ENCODE measurements at places on chromosomes 5 and 9.

GRCh38 chr5:149439899-149440542 is 60.9 kb upstream of the IL17B start:
- DNase-seq = no peak

- no peak for DNase-seq
Observed at GRCh38 chr5:1460054-1460682, 14.9 kb upstream of the SLC6A3 start.

DNA sequence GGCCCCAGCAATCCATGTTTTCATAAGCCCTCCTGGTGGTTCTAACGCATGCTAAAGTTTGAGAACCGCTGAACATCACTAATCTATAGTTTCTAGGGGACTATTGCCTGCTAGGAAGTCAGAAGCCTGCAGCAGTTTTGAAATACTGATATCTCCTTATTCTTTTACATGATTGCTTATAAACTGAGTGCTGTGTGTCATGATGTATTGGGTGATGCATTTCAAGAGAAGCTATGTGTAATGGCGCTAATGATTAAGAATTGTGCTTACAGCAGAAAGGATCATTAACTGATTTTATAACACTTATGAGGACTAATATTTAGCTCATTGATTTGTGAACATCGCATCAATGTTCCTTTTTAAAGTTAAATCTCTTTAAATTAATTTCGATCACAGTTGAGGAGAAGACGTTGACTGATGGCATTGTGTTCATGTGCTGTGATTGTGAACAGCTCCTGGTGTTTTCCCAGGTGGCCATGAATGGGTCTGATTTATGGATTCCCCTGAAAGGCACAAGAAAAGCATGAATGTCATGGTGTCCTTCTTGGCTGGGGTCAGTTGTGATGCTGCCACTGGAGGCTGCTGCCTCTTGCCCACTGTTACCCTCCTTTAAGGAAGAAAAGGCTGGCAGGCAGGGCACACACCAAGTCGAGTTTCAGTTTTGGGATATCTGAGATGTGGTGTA is 12.0 kb upstream of the DAP start:
- DNase-seq = no peak

- DNase-seq = no peak
Observed at GRCh38 chr5:144438237-144438636, 267.6 kb downstream of the KCTD16 start.

- DNase-seq = no peak
Observed at GRCh38 chr5:91885291-91886265, 502.5 kb upstream of the ARRDC3 start.

GRCh38 chr5:89411891-89412290 is 528.9 kb upstream of the MEF2C start:
- DNase-seq = no peak

- peak; percentile 55 for DNase-seq
Observed at GRCh38 chr5:132526290-132526973, 16.9 kb downstream of the IL5 start.

GRCh38 chr5:54844266-54844665 is 141.1 kb downstream of the ESM1 start:
- no peak for DNase-seq

DNA sequence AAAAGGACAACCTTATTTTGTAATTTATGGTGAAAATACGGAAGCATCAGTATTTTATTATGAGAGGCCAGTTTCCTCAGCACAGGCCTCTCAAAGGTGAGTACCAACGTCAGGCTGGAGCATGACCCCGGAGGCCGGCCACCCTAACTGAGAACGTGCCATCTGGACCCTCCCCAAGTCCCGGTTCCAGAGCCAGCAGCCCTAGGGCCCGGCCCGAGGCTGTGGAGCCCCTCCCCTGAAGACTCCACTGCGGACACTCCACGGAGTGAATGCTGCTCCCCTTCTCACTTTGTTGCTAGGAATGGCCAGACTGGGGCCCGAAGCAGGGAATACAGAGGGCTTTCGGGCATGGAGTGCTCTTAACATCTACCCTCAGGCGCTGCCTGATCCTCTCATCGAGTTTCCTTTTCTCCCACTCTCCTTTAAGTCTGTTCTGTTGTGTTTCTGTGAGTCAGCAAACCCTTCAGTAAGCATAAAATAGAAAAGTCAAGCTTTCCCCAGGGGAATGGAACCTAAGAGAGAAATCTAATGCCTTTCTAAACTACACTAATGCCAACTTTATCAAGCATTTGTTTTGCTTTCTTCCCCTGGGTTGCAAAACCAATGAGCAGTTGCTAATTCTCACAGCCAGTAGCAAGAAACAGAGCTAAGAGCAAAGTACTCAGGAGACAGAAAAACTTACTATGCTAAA is 4.5 kb downstream of the BRD9 start:
- DNase-seq = no peak

- no peak for DNase-seq
Observed at GRCh38 chr9:119639287-119639955, 270.2 kb upstream of the BRINP1 start.

- DNase-seq = peak; percentile 23
Observed at GRCh38 chr5:139181322-139181730, 16.8 kb downstream of the SIL1 start.

GRCh38 chr5:103475629-103476240 is 86.9 kb downstream of the NUDT12 start:
- DNase-seq = peak; percentile 61

- DNase-seq = no peak
Observed at GRCh38 chr9:135295551-135296300, 183.9 kb upstream of the PPP1R26 start.

DNA sequence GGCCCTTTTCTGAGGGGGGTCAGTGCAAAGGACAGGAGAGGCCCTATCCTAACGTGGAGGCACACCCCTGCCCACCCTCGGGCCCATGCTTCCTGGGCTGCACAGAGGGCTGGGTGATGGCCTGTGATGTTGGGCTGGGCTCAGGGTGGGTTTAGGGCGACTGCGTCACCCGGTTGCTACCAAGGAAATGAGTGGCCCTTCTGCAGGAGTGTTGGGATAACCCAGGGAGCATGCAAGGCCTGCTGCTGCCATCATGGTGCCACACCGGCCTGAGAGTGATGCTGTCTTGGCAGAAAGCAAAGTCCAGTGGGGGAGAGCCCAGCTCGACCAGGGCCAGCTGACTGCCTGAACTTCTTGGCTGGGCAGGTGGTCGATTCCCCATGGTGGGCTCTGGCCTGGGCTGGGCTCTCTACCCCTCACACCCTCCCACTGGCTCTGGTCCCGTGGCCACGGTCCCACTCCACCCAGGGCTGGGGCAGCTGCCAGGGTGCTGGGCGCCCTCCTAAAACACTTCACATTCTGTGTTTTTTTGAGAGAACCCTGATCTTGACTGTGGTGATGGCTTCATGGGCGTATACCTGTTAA is 21.5 kb upstream of the MRNIP start:
- DNase-seq = no peak

DNA sequence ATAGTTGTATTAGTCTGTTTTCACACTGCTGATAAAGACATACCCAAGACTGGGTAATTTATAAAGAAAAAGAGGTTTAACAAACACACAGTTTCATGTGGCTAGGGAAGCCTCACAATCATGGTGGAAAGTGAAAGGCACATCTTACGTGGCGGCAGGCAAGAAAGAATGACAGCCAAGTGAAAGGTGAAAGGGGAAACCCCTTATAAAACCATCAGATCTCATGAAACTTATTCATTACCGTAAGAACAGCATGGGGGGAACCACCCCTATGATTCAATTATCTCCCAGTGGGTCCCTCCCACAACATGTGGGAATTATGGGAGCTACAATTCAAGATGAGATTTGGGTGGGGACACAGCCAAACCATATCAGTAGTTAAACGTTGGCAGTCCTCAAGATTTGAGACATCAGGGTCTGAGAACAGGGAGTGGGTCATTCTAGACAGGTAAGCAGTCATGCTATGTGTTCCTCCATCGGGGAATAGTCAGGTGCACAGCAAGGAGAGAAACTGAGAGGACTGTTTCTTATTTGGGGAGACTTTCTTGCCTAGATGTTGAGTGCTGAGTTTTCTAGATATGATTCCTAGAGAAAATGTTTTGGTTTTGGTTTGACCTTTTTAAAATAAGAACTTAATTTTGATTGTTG is 45.8 kb upstream of the ENTREP1 start:
- no peak for DNase-seq

DNA sequence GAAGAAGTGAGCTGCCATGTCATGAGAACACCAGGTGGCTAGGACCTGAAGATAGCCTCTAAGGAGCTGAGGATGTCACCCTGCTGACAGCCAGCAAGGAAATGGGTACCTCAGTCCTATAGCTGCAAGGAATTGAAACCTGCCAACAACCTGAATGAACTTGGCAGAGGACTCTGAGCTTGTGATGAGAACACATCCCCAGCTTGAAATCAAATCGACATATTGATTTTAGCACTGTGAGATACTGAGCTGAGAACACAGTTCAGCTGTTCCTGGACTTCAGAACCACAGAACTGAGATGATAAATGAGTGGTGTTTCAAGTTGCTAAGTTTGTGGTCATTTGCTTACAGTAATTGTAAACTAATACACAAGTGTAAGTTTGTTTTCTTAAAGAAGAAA is 5.5 kb upstream of the RASEF start:
- DNase-seq = no peak

All from hippocampal formation (tissue), 2 donors.